ENCODE measurements at places on chromosomes 5 and 9.

GRCh38 chr5:78858364-78858763 is 126.7 kb downstream of the ARSB start:
- DNase-seq = no peak

DNA sequence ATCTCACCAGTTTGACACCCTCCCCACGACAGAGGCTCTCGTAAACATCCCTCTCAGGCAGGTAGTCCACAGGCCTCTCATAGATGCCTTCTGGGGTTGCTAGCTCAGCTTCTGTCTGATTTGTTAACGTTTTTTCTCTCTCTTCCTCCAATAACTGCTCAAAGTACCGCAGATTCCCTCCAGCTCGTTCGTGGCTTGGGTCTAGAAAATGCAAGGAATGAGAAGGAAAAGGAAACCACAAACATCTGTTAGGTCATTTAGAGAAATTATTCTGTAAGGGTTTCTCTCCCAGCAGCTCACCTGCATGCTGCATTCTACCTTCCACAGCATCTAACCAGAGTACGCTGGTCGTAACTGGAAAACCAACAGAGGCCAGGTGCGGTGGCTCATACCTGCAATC is 18.5 kb downstream of the P4HA2 start:
- DNase-seq = no peak

- no peak for DNase-seq
Observed at GRCh38 chr5:132586063-132586462, 29.3 kb downstream of the RAD50 start.

DNA sequence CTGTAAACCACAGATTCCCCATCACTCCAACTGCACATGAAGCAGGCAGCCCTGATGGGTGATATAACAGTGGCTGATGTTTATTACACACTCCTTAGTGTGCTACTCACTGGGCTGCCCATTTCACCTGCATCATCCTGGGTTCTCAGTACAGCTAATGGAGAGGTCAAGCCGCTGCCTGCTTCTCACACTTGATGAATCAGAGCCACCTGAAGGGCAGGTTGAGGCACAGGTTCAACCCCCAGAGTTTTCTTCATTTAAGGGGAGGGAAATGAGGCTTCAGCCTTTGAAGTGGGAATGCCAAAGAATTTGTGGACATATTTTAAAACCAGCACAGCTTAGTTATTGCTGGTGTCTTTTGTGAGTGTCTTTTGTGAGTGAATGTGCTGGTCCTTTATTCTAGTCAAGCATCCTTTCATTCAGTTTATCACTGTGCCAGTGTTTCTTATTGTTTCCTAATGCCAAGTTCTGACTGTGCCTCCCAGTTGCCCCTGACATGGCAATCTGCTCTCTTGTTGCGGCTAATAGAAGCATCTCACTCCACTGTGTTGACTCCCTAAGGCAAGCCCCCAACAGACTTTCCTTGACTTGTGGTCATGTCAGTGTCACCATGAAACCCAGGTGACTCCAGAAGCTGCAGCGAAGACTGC is 109.2 kb downstream of the FBXL7 start:
- DNase-seq = no peak

DNA sequence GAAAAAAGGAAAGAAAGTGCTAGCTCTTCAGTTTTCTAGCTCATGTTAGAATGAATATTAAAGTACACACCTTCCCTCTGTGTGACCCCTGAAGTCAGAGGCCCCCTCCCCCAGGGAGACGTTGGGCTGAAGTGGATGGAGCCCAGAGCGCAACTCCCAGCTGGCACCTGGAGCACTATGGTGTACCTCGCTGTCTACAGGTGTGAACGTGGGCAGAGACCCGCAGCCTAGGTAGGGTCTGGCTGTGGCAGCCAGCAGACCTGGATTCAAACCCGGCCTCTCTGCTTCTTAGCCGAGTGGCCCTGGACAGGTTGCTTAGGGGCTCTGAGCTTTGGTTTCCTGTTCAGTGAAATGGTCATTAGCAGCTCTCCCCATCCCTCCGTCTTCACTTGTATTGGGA is 6.3 kb downstream of the TOR2A start:
- DNase-seq = no peak

- no peak for DNase-seq
Observed at GRCh38 chr5:140356853-140357725, 2.9 kb upstream of the SLC4A9 start.

- DNase-seq = no peak
Observed at GRCh38 chr9:117249799-117250198, 165.1 kb downstream of the ASTN2 start.
